ENCODE measurements at places on chromosomes 5 and 9.
A peak's percentile ranks its signal among the peaks of the same experiment; 100 is the strongest.

GRCh38 chr5:74432216-74432615 lies 208.3 kb downstream of the ENC1 start:
- H3K27ac ChIP-seq = no peak overlapping the region
- H3K36me3 ChIP-seq = no peaks in the 10 kb centered on the region
- no peak overlapping the region for H3K4me3 ChIP-seq
- DNase-seq = no peak
- peaks cover 30% of the 10 kb centered on the region for H3K4me1 ChIP-seq

- H3K4me1 ChIP-seq = peaks cover 4% of the 10 kb centered on the region
- H3K4me3 ChIP-seq = no peak overlapping the region
- no peaks in the 10 kb centered on the region for H3K36me3 ChIP-seq
- H3K27ac ChIP-seq = no peak overlapping the region
- no peak for DNase-seq
- no peaks in the 10 kb centered on the region for H3K27me3 ChIP-seq
Measured at GRCh38 chr5:78542321-78542840, 106.2 kb downstream of the LHFPL2 start.

DNA sequence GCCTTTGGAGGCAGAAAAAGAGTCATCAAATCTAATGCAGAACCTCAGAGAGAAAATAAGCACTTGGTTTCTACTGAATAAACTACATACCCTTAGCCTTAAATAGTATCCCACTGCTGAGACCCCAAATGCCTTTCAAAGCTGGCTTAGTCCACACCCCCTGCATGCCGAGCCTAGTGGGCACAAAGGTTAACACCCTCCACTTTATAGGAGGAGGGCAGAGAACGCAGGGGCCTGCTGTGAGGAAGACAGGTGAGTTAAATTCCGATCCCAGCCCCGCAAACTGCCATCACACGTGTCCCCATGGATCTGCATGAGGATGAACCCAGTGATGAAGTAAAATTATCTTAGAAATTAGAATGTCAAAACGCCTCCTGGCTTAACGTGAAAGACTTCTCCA lies 19.5 kb upstream of the HSD17B3 start:
- DNase-seq = no peak
- no peaks in the 10 kb centered on the region for H3K4me1 ChIP-seq
- no peak overlapping the region for H3K4me3 ChIP-seq
- H3K27me3 ChIP-seq = no peaks in the 10 kb centered on the region
- no peak overlapping the region for H3K27ac ChIP-seq

DNA sequence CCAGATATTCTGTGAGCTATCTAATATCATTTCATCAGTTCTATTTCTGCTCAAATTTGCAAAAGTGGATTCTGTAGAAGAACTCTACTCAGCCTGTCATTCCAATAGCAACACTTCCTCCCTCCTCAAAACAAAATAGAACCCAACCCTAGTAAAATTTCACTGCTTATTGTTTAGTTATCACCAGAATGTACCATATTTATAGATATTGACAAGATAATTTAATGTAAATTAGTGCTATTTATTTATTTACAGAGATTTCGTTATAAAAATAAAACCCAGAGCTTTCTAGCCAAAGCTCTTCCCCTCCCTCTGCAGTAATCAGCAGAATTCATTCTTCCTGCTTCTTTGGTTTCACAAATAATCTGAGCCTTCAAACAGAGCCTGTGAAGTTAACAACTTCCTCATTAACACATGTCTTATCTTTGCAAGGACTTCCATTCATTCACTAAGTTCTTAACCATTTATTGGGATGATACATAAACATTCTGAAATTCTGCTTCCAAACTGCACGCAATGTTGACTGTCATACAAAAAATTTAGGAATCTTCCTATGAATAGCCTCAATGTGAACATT lies 73.7 kb upstream of the PJA2 start:
- no peak overlapping the region for H3K4me3 ChIP-seq
- no peak overlapping the region for H3K27ac ChIP-seq
- no peaks in the 10 kb centered on the region for H3K36me3 ChIP-seq
- peaks cover 29% of the 10 kb centered on the region for H3K4me1 ChIP-seq
- peak; percentile 25 for DNase-seq

All from A673 (cell line).